ENCODE measurements at places on chromosomes 13 and 19.

- DNase-seq = no peak
Measured at GRCh38 chr19:7550987-7551761, 15.7 kb downstream of the PNPLA6 start.

DNA sequence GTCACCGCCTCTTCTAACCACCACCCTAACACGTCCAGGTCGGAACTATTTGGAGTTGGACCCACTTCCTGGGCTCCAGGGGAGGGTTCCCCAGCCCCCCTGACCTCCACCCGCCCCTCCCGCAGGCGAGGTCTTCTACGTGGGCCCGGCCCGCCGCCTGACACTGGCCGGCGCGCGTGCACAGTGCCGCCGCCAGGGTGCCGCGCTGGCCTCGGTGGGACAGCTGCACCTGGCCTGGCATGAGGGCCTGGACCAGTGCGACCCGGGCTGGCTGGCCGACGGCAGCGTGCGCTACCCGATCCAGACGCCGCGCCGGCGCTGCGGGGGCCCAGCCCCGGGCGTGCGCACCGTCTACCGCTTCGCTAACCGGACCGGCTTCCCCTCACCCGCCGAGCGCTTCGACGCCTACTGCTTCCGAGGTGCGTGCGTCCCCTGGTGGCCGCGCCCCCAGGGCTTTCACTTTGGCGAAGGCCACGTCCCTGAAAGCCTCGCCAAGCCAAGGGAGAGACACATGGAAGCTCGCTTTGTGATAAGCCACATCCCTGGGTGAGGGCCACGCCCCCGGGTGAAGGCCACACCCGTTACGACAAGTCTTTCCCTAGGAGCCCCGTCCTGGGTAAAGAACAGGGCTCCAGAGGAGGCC is 13.2 kb downstream of the NCAN start:
- DNase-seq = peak; percentile 22

- no peak for DNase-seq
Measured at GRCh38 chr19:16587833-16588823, 15.9 kb upstream of the SLC35E1 start.

- no peak for DNase-seq
Measured at GRCh38 chr13:73898276-73898675, 235.9 kb downstream of the KLF12 start.

GRCh38 chr13:22232186-22232585 is 561.3 kb downstream of the FGF9 start:
- no peak for DNase-seq

DNA sequence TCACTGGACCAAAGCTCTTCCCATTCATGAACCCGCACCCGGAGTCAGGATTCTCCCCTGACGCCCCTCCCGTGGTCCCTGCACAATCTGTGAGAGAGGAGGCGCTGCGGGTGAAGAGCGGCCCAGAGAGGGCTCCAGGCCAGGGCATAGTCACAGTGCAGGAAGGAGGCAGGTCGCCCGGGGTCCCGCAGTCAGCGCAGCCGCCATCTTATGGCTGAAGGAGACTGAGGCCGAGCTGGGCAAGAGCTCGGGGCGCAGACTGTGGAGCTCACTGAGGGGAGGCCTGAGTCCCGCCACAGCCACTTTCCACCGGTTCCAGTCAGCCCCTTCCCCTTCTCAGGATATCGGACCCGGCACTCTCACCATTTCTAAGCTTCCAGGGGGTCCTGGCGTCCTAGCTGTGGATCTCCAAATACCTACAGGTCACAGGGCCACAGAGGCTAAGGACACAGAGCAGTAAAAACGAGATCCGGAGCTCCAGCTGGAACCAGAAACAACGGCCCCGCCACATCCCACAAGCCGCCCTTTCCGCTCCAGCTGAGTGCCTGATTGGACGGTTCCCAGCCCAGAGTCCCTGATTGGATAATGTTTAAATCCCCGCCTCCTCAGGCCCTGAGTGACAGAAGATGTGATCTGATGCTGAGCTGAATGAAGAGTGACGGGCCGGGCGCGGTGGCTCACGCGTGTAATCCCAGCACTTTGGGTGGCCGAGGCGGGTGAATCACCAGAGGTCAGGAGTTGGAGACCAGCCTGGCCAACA is at the start of gene ZNF99:
TSS of gene ZNF99 (minus strand) at position 501 of the 760 bp plus-strand sequence. CDS start at position 366, 135 bp downstream.
- peak; percentile 75 for DNase-seq

DNA sequence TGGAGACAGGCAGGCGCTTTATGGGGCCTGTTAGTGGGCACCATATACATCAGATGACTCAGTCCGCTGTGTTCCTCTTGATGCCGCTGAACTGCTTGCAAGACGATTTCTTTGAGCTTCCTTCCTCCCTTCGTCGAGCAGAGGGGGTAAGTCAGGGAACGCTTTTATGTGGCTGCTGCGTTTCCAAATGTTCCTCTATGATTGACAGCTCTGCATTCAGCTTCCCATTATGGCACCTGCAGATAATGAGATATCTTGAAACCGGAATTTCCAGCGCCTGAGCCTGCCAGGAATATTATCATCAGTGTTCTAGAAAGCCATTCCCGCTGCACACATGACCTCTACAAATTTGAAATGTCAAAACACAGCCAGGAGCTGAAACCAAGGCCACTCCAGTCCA is 257.0 kb downstream of the TSHZ3 start:
- DNase-seq = no peak

GRCh38 chr13:28100150-28101121 is at the start of gene FLT3:
FLT3 (minus strand) TSS chr13:28100576; CDS start chr13:28100510, 66 bp downstream.
- no peak for DNase-seq

GRCh38 chr13:29254626-29255370 is 340.7 kb downstream of the SLC7A1 start:
- DNase-seq = no peak

GRCh38 chr13:42363941-42364612 is 92.1 kb downstream of the AKAP11 start:
- no peak for DNase-seq

DNA sequence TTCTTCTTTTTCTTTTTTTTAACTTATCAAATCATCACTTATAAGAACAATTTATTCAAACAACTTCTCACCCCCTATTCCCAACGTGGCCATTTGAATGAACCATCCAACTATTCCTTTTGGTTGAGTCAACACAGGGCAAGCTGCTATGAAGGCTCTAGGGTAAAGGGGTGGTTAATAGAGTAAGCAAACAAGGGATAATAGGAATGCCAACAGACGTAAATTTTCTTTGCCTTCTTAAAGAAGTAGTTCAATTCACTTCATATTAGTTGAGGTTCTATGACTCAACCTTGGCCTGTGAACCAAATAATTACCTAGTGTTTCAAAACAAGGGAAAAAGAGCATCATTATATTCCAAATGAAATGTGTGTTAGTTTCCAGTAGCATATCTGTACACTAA is 1383.8 kb upstream of the SLC10A2 start:
- no peak for DNase-seq

DNA sequence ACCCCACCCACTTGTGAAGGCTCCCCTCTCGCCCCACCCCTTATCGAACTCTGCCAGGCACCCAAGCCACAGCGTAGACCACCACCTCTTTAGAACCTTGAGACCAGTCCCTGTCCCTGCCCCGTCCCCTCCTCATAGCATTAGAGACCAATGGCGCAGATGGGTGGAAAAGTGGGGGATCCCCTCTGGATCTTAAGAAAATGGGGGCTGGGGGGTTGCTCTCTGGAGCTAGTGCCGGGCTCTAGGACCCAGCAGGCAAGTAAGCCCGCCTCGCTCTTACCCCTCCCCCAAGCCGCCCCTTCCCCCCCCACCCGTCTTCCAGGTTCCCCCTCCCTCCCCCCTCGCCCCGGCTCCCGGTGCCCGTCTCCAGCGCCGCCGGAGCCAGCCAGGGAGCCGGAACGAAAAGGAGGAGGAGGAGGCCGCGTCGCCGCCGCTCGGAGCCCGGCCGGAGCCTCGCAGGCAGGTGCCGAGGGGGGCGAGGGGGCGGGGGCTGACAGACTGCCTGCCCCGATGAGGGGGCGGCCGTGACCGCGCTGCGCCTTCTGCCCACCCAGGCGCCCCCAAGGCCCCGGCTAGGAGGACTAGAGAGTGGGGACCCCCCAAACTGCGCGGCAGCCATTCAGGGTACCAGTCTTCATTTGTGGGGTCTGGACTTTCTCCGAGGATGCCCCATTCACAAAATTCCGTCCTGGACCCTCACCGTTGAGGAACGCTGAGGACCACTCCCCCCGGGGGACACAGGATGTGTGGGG is at the start of gene SPRED3:
TSS of gene SPRED3 (plus strand) at position 349 of the 752 bp plus-strand sequence. CDS start 1,606 bp downstream, outside the sequence.
- DNase-seq = no peak

GRCh38 chr19:18309525-18310064 is 13.3 kb downstream of the LSM4 start:
- DNase-seq = no peak

DNA sequence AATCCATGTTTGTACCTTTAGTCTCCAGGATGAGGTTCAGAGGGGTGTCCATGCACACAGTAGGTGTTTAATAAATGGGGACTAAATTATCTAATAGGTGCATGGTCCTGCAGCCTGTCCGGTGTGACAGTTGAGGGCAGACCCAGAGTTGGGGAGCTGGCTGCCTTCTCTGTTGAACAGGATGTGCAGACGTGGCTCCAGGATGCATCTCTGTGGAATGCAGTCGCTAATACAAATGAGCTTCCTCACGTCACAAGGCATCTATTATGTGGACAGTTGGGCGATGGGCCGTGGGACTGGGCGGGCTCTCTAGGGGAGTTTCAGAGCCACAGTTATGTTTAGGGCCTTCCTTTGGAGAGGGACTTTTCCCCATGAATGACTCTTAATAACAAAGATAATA is 71.0 kb downstream of the SIPA1L3 start:
- peak; percentile 75 for DNase-seq

DNA sequence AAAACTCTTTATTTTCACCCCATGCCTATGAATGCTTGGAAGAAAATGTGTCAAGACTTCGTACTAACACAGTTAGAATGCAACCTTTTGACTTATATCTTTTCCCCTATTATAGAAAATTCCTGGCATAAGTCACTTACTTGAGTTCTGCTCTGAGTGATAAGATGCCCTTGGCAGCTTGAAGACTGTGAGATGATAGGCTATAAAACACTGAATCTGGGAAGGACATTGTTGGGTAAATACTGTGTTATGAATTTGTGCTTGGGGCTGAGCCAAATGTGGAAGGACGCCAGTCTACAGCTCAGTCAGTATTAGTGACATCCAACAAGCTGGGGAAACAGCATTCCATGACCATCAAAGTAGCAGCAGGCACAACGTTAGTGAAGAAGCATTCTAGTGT is 368.0 kb upstream of the SGCG start:
- DNase-seq = no peak

- DNase-seq = peak; percentile 89
Measured at GRCh38 chr19:56105090-56105701, 15.9 kb downstream of the ZNF787 start.
